Urinary bladder (tissue), 4 donors: ENCODE measurements at places on chromosomes 13 and 19.

DNA sequence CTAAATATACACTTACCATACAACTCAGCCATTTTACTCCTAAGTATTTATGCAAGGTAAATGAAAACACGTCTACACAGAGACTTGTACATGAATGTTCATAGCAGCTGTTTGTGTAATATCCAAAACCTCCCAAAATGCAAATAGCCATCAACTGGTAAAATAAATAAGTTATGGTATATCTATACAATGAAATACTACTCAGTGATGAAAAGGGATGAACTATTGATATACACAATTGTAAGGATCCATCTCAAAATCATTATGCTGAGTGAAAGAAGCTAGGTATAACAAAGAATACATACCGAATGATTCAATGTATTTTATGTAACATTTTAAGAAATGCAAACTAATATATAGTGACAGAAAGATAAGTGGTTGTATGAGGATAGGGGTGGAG lies 149.8 kb upstream of the TNFSF11 start:
- no peak for DNase-seq

DNA sequence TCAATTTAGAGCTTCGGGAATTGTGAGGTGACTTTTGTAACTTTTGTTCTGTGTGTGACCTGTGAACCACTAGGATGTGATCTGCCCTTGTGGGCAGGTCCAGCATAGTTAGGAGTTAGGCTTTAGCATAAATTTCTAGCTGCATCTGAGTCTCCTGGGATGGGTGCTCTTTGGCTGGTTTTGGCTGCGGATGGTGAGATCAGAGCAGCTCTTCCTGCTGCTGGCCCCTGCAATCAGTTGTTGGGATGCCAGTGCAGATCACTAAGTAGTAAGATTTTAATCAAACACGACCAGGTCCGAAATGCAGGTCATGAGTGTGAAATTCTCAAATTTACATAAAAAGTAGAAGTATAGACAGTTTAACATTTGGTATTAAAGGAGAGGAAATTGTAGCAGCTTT lies 8.5 kb downstream of the CEBPG start:
- no peak for DNase-seq

GRCh38 chr13:72427757-72428528 lies 299.5 kb downstream of the MZT1 start:
- no peak for DNase-seq

GRCh38 chr19:3274942-3275582 lies 50.6 kb downstream of the CELF5 start:
- no peak for DNase-seq

DNA sequence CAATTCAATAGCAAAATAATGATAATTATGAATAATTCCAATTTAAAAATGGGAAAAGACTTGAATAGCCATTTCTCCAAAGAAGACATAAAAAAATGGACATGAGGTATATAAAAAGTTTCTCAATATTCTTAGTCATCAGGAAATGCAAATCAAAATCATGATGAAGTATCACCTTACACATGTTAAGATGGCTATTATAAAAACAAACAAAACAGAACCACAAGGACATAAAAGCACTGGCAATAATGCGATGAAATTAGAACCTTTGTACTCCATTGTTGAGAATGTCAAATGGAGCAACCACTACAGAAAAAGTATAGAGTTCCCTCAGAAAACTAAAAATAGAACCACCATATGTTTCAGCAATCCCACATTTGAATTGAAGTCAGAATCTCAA lies 1186.1 kb downstream of the SLITRK5 start:
- DNase-seq, result no peak

DNA sequence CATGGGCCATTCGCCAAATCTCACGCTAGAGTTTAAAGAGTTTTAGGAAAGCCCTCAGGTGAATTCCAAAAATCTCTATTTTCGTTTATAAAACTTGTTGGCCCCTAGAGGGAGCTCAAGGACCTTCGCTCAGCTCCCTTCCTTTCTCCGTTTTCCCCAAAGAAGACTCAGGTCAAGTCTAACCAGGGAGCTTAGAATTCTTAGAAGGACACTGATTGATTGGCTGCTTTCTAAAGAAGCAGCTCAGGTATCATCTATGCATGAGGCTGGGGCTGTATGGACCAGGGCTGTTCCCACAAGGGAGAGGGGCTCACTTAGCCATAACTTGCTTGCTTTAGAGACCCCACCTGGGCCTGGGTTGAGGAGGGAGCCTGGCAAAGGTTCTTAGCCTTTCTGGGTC lies 20.5 kb downstream of the DZIP1 start:
- DNase-seq, result no peak

DNA sequence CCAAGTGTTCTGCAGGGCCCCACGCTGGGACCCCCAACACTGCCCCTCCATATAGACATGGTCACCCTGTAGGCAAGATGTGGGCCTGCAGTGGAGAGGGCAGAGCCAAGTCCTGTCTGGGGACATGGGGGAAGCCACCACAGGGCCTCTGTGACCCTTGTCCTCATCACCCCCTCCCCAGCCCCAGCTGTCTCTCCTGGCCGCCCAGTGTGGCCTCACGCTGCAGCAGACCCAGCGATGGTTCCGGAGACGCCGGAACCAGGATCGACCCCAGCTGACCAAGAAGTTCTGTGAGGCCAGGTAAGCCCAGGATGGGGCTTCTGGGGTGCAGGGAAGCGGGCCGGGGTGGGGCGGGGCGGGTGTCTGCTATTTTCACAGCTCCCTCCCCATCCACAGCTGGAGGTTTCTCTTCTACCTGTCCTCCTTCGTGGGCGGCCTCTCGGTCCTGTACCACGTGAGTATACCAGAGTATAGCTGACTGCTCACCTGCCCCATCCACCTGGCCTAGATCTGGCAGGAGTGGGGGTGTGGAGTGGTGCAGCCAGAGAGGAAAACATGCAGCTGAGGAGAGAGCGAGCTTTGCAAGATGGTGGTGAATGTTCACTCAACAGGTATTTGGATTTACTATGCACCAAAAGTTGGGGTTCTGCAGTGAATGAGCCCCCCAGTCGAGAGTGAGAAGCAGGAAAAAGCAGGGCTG lies 46.4 kb downstream of the CERS4 start:
- DNase-seq, result no peak
